ENCODE measurements at places on chromosomes 6 and 20.

- DNase-seq, result no peak
Observed at GRCh38 chr6:106631346-106631745, 2.0 kb downstream of the QRSL1 start.

- no peak for DNase-seq
Observed at GRCh38 chr6:15395087-15395486, 149.2 kb downstream of the JARID2 start.

- DNase-seq, result no peak
Observed at GRCh38 chr6:79391480-79391879, 145.8 kb downstream of the LCA5 start.

- peak; percentile 77 for DNase-seq
Observed at GRCh38 chr6:111973118-111973761, 80.7 kb upstream of the CCN6 start.

- DNase-seq, result no peak
Observed at GRCh38 chr6:41684311-41685180, 46.3 kb downstream of the MDFI start.

DNA sequence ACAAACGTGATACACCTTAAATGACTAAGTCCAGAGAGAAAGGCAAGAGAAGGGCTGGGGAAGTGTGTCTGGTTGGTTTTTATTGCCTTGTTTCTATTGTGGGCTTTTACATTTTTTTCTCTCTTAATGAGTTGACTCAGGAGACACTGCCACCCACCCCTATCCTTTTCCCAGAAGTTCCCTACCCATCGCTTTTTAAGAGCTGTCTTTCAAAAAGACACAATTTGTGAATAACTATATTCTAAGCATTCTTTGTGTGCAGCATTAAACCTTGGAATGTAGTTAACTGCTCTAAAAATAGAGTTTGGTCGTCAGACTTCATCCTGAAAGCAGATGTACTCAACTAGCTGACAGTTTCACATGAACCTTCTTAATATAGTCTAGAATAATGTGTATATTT, 174.9 kb downstream of the ISM1 start:
- DNase-seq, result no peak

GRCh38 chr20:47003223-47003622, 108.6 kb downstream of the EYA2 start:
- DNase-seq, result no peak

GRCh38 chr6:16028966-16029365, 99.9 kb upstream of the MYLIP start:
- no peak for DNase-seq

DNA sequence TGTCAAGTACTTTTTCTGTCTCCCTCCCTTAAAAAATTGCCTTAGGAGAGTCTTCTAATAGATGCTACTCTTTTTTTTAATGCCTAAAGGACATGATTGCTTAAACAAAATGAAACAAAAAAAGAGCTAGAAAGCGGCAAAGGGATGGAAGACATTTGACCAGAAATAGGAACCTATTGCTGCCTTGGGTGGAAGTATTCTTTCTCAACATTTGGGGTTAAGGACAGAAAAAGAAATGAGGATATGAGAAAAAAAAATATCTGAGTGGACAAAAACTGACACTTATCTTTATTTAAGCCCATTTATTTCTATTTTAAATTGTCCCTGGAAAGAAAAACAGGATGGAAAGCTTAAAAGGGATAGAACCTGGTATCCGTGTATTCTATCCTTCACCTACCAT, 664.9 kb upstream of the CITED2 start:
- no peak for DNase-seq

DNA sequence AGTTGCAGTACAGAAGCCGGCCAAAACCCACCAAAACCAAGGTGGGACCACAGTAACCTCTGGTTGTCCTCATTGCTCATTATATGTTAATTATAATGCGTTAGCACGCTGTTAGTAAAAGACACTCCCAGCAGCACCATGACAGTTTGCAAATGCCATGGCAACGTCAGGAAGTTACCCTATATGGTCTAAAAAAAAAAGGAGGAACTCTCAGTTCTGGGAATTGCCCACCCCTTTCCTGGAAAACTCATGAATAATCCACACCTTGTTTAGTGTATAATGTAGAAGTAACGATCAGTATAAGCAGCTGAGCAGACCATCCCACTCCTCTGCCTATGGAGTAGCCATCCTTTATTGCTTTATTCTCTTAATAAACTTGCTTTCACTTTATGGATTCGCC, 148.6 kb upstream of the EXOC2 start:
- no peak for DNase-seq
